Choroid plexus epithelial cell (primary cell): ENCODE measurements at places on chromosomes 12 and 14.

DNA sequence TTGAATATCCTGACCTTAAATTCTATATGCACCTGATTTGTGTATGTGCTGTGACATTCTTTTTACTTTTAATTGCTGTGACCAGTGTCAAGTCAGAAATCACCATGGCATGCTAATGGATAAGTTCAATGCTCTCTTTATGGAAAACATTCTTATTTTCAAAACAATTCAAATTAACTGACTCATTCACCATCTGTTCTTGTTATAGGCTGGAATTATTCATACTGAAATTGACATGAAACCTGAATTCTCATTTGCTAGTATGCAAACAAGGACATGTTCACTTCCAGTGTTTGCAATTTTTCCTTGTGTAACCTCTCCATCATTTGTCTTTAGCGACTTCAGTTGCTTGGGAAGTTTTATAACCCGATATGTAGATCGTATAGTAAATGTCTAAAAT, at the start of gene TAS2R30:
Gene TAS2R30 (minus strand): TSS at position 340 of the 400 bp plus-strand sequence. CDS start 400 bp downstream, outside the sequence.
- DNase-seq = no peak

GRCh38 chr12:131221061-131221956, 267.6 kb downstream of the ADGRD1 start:
- no peak for DNase-seq

DNA sequence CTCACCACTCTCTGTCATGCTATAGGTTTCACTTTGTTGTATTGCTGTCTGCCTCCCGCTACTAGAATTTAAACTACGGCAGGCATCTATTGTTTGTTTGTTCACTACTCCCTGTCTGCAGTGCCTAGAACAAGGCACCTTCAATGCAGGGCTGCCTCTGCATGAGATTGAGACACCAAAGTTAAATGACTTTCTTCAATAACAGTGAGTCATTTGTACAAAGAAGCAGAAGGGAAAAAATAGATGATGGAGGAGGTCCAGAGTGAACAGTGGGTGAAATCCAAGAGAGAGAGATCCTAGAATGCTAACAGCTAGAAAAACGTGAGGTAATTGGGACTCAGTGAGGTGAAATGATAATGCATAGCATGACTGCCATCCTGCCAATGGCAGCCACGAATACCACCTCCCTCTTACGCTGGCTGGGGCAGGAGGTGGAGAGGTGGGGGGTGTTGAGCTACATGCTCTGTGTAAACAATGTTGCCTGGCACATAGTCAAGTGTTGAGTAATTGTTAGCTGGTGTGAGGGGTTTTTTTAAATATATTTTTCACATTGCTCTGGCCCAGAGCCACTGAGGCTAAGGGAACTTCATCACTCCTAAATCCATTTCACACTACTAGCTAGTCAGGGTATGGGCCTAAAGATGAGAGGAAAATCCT, 367.6 kb downstream of the RPS29 start:
- DNase-seq = peak; percentile 4

DNA sequence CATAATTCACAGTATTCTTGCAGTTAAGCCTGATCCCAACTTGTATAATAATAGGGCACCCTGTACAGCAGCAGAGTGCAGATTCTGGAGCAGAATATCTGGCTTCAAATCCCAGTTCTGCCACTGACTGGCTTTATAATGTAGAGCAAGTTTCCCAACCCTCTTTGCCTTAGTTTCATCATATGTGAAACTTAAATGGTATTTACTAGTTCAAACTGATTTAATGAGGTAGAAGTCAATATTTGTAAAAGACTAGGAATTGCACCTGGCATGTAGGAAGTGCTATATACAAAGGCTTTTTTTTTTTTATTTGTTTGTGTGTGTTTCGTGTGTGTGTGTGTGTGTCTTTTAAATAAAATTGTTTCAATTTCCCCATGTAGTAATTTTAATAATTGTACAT, 125.9 kb downstream of the CCER1 start:
- DNase-seq = no peak

GRCh38 chr14:53603994-53604393, 352.6 kb downstream of the BMP4 start:
- DNase-seq = no peak

- no peak for DNase-seq
Measured at GRCh38 chr12:108766294-108766693, 35.0 kb upstream of the CORO1C start.

DNA sequence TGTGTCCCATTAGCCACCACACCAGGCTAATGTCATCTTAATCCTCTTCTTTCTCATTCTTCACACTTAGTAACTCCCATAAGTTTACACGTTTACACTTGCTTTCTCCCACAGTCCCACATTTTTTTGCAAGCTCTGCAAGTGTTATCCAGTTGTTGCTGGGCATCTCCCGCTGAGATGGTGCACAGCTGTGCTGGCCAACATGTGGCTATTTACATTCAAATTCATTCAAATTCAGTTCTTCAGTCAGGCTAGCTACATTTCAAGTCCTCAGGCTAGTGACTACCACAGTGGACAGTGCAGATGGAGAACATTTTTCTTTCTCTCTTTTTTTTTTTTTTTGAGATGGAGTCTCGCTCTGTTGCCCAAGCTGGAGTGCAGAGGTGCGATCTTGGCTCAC, 9.8 kb upstream of the TEAD4 start:
- no peak for DNase-seq

GRCh38 chr14:93967637-93968250, 8.6 kb downstream of the ASB2 start:
- DNase-seq = no peak

- DNase-seq = no peak
Measured at GRCh38 chr14:105250986-105251385, 2.7 kb downstream of the BTBD6 start.

DNA sequence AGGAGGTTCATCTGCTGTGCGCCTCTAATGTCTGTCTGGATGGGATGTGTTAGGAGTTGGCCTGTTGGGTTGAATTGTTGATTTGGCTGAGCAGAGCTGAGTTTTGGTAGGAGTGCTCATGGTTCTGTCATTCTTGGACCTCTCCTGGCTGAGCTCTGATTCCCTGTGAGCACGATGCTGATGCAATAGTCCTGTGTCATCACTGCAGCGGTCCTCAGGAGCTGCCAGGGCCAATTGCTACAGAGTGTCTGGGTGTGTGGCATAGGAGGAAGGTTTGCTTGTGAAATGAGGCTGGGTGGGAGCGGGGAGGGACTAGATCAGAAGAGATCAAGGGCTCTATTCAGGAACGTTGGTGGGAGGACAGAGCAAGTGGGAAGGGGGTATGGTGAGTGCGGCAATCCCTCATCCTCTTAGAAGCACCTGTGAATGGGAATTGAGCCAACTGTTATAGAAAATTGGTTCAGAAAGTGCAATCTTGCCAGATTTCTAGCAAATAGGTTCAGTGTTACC, 21.2 kb downstream of the PEX5 start:
- no peak for DNase-seq

DNA sequence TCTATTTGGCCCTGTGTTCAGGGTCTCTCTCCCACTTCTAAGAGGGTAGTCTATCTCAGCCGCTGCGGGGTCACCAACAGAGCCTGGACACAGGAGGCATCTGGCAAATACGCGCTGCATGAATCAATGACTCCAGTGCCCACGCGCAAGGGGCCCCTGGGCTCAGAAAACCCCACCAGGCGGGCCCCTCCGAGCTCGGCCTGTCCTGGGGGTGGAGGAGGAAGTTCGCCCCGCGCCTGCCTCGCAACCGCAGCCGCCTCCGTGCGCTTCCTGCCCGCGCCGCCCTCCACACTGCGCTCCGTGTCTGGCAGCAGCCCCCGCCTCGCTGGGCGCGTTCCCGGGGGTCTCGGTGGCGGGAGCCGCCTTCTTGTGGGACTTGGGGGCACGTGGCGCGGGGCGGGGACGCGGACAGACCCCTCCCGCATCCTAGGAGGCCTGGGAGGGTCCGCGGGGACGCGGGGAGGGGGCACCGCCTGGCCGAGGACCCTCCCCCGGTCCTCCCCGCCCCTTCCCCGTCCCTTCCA, 811 bp upstream of the FBRSL1 start:
- DNase-seq = peak; percentile 14

DNA sequence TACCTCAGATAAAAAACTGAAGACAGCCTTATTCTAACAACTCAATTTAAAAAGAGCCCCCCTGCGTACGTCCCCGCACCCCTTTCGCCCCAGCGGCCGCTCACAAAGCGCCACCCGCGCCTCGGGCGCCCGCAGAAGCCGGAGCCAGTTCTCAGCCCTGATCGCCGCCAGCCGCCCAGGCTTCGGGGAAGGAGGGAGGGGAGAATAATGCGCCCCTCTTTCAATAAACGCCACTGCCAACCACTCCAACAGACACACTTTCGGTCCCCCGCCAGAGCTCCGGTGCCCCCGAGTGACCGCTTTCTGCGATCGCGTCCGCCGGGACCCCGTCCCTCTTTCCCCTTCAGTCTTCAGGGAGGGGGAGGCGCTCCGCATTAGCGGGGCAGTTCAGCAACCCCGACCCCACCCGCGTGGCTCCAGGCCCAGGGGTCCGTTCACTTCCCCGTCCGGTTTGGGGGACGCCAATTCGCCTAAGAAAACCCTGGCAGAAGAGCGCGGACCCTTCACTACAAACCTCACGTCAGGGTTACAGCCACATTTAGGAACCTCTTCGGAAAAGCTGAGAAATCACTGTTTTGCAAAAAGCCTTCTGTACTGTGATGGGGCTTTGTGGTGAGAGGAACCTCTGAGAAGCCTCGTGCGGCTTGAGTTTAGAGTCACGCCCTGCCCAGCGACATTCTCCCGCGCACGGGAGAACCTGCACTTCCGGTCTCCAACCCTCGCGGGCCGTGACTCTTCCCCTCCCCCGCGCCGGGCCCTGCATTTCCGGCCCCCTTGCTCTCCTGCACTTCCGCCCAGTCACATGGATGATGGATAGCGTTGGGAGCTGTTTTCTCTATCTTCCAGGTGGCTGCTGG, 18.7 kb downstream of the FOXG1 start:
- DNase-seq = no peak

DNA sequence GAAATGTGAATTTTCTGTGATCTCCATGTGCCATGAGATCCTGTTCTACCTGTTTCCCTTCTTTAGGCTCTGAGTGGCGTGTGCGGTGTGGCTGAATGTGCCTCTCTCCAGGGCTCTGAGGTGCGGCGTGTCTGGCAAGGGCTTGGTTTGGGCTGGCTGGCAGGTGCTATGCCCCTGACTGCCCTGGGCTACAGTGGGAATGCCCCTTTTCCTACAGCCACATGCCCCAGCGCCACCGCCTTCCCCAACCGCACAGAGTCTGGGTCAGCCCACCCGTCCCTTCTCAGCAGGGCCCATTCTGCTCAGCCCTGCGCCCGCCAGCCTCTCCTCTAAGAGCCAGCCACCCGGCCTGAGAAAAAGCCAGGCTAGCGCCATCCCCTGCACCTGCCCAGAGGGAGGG, 24.7 kb downstream of the BTBD6 start:
- no peak for DNase-seq

GRCh38 chr12:58648176-58648575, 272.1 kb downstream of the LRIG3 start:
- DNase-seq = no peak

DNA sequence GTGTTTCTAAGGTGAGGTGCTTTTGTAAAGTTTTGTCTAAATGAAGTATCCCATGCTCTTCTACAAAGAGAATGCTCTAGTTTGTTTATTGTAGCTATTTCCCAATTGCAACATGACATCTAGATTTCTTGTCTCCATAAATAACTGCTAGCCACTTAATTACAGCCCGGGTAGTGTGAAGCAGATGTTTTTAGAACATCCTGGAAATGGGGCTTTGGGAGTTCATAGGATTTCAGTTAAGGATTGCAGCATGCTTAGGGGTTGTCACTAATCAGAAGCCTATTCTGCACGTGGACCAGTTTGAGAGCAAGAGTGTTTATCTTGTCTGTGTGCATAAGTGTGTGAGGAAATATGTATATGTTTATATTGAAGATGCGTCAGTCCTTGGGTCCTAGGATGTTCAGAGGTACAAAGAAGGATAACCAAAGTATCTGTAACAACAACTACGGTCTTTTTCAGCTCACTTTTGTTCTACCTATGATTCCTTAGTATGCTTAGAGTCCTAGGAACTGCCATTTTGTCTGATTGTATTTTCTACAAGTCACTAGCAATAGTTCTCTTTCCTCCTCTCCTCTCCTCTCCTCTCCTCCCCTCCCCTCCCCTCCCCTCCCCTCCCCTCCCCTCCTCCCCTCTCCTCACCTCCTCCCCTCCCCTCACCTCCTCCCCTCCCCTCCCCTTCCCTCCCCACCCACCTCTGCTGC, 135.3 kb downstream of the ACSS3 start:
- DNase-seq = peak; percentile 3

- DNase-seq = no peak
Measured at GRCh38 chr12:21801522-21802288, 27.2 kb upstream of the KCNJ8 start.

DNA sequence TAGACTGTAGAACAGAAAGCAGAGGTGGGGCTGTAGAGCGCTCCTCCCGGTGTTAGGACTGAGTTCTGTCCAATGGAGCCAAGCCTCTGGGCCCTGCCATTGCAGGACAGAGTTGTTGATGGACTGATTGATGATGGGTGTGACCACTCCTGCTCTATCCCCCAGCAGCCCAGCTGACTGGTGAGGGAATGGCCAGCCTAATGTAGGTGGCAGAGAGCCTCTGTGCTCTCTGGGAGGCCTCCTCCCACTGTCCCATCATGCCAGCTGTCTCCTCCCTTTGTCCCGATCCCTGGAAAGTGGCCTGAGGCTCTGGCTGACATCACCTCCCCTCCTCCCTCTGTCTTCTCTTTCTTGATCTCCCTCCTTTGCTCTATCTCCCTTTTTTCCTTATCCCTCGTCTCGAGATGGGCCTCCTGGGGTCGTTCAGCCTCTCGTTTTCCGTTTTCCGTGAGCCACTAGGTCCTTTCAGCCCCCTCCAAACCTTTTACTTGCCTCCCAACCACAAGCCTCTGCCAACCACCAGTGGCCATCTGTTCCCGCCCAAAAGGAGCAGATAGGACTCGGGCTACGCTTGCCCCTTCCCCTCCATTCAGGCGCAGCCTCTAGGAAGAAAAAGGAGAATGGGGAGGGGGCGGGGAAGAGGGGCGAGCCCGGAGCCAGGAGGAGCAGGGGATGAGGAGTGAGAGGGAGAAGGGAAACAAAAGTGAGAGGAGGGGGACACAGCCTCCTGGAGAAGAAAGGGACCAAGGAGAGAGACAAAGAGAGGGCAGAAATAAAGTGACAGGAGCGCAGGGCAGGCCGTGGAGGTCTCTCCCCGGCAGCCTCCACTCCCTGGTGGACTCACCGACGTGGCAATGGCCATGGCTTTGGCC, 572 bp downstream of the EFS start:
- DNase-seq = no peak

DNA sequence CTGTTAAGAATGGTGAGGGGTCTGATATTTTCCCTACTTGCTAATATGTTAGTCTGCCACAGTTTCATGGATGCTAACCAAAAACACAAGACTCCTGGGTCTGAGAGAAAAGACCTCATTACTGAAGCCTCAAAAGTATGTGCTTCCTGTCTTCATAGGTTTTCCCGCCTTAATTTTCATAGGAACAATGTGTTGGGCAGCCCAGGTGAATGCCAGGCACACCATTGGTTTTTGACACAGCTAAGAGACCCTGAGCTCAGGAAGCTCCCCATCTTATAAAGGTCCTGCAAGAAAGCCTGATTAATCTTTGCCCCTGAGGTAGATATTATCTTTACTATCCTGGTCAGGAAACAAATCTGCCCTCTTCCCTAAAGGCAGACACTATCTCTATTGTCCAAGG, 464.1 kb downstream of the MDGA2 start:
- no peak for DNase-seq

- DNase-seq = no peak
Measured at GRCh38 chr14:65471038-65471878, 58.7 kb downstream of the FUT8 start.

- DNase-seq = no peak
Measured at GRCh38 chr12:57332646-57333312, 81.8 kb upstream of the STAC3 start.
